ENCODE measurements at places on chromosomes 4 and X.

- no peak for DNase-seq
Observed at GRCh38 chr4:155007660-155008176, 200.7 kb upstream of the NPY2R start.

DNA sequence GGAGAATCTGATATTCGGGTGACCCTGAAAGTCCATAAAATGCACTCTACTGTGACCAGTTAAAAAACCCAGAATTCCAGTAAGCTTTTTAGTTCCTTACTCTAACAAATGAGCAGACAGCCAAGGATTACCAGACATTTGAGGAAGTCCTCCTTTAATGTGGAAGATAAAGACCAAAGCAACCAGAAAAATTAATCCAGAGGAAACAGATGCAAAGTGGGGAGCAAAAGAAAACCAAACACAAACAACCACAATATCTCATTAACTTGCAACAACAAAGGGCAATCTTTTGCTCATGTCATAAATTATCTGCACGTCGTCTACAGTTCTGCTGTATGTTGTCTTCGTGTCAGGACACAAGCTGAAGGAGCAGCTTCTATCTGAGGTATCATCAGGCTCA, 164.4 kb downstream of the PJA1 start:
- DNase-seq = no peak

GRCh38 chr4:109801895-109802319, at the start of gene CFI:
TSS of gene CFI (minus strand) at chr4:109801999. CDS start at chr4:109801971, 28 bp downstream.
- no peak for DNase-seq

DNA sequence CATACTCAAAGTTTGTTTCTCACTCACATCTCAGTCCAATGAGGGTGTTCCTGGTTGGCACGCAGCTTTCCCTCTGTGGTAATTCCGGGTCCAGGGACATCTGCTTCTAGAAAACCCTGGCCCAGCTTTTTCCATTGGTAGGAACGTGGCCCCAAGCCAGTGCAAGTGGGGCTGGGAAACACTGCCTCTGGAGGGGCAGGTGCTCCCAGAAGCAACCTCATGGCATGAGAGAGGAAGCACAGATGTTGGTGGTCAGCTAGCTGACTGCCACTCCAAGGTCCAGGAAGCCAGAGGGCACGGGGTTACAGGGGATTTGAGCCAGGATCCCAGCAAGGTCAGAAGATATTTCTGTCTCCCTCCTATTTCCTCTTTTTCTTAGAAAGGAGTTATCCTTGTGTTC, 47.5 kb downstream of the DCTD start:
- no peak for DNase-seq

DNA sequence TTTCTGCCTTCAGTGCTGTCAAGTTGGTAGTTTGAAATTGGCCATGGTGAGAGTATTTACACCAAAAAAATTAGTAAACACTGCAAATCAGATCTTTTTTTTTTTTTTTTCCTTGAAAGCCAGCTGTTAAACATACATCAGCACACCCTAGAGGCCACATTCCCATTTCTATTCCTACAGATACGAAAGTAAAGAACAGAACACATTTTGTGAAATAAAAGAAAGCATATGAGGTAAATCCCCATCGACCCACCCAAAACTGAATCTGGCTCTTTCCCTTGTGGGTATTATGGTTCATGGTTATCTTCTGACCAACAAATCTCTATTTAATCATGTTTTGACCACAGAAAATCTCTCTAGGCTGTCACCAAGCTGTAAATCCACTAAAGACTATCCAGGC, 41.8 kb upstream of the AP1AR start:
- DNase-seq = no peak

- DNase-seq = no peak
Observed at GRCh38 chr4:122476126-122476525, 19.6 kb upstream of the IL2 start.

DNA sequence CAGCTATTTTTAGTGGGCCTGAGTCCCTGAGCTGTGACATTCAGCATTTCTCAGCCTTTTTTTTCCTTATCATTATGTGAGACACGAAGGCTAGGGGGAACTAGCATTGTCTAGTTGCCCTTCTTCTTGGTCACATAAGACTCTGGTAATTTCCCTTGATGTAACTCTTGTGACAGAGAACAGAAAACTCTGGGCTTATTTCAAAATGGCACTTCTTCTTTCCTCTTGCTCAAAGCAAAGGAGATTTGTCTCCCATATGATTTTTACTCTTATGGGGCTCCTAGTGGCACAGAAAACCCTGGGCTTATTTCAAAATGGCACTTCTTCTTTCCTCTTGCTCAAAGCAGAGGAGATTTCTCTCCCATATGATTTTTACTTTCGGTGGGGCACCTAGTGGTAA, 14.7 kb downstream of the ATXN3L start:
- DNase-seq = no peak

DNA sequence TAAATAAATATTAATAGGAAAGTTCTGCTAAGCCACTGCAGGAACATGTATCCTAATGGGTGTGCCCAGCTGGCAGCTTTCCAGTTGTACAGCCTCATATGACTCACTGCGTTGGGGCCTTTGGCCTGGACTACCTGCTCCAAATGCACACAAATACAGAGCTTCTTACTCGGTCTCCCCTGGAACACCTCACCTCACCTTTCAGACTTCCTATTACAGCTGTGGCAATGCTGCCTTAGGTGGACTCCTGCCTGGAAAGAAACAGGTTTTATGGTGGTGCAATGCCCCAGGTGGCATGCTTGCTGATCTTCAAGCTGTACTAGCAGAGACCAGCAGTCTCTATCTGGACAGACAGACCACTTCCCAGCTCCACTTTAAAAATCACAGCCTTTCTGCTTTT, 85.7 kb upstream of the EXOC1L start:
- DNase-seq = no peak

GRCh38 chr4:7678318-7678852, 243.7 kb upstream of the PSAPL1 start:
- DNase-seq = no peak

All from DMS 273 treated with DMSO at 0.1 percent for 48 hours (cell line).